Esophagus squamous epithelium (tissue), 5 donors: ENCODE measurements at places on chromosomes 1 and 21.

GRCh38 chr1:201849372-201850052 lies 20.6 kb downstream of the IPO9 start:
- no peak for DNase-seq

- no peak for DNase-seq
Measured at GRCh38 chr1:177864538-177865305, 105.1 kb downstream of the SEC16B start.

DNA sequence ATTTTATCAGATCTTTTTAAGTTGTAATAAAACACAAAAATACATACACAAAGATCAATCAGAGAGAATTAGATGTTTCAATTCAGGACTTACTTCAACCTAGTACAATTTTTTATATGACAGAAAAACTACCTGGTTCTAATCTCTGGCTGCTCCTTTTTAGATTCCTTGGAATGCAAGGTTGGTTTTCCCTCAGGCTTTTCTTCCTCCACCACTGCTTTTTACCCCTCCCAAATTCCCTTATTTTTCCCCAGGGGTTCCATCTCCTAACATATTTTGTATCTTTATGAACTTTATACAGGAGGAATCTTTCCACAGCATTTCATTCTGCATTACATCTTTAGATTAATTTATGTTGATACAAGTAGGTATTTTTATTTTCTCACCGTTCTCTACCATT lies 33.2 kb downstream of the PIK3R3 start:
- no peak for DNase-seq

DNA sequence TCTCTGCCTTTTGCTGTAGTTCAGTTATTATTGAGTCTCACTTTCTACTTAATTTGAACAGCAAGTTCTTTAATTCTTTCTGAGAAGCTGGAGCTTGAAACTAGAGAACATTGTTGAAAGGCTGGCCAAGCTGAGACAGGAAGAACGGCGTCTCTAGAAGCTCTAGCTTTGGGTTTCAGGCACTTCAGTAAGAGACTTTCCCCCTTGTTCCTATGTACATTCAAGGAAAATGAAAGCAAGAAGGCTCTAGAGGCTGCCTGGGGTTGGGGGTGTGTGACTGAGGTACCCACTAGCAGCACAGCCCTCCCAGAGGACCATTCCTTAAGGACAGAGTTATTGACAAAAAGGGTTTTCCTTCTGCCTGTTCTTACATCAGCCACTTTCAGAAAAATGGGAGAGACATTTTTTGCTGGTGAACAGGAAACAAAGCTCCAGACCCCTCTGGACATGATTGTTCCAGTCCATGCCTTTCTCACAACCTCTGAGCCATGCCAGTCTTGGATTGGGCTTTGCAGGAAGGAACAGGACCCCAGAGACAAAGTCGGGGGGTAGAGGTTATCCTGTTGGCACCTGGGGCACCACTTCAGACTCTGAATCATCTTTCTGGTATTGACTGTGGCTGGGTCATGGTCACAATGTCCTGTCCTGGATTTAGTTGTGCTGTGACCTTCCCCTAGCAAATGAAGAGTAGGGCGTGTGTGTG lies 63.1 kb downstream of the LAMC2 start:
- DNase-seq = no peak

- DNase-seq = no peak
Measured at GRCh38 chr1:174358344-174358743, 89.4 kb upstream of the GPR52 start.

DNA sequence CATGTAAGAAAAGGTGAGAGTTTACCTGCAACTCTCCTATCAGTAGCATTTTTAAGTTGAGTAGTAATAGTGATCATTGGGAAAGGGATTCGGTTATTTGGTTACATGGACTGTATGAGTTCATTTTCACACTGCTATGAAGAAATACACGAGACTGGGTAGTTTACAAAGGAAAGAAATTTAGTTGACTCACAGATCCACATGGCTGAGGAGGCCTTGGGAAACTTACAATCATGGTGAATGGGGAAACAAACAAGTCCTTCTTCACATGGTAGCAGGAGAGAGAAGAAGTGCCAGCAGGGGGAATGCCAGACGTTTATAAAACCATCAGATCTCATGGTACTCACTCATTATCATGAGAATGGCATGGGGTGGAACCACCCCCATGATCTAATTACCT lies 59.3 kb upstream of the FBXO28 start:
- no peak for DNase-seq

DNA sequence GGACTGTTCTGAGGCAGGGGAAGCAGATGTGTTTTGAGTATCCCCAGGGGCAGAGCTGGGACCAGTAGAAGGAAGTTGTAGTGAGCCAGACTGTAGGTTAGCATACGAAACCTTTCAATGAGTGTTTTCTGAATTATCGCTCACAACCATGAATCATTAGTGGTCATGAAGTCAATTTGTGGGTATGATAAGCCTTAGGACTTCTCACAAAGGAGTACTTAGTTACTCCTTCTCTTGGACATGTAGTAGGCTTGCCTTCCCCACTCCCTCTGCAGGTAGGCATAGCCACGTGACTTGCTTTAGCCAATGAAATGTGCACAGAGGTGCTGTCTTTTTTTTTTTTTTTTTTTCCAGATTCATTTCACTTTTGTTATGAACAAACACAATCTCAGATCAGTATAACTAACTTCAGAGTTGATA lies 23.9 kb upstream of the FAAH start:
- no peak for DNase-seq

- DNase-seq = no peak
Measured at GRCh38 chr21:20108976-20109540, 889.2 kb upstream of the NCAM2 start.

DNA sequence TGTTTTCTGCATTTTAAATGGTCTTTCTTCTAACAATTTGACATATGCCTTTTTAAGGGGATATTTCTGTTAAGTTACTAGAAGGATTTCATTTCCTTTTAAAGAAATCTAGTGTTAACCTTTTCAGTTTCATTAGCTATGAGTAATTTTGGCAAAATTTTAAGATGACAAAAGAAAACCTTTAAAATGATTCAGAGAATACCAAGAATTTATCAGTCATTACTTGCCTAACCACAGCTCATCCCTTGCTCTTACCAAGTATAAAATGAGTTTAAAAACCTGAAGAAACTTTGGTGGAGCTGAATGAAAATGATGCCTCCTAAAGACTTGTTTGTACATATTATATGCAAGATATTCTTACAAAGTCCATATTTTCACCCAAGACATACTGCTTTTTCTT lies 101.7 kb downstream of the NEK7 start:
- DNase-seq = no peak

DNA sequence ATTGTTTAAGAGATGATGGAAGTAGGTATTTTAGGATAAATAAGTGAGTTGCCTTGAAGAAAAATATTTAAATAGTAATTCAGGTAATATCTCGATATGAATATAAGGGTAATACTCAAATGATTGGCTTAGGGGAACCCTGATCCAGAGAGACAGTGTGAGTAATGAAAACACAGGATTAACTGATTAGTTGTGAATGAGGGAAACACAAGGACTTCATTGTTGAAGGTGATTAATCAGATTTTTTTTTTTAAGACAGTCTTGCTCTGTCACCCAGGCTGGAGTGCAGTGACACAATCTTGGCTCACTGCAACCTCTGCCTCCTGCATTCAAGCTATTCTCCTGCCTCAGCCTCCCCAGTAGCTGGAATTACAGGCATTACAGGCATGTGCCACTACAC lies 12.7 kb downstream of the SLC25A33 start:
- no peak for DNase-seq

- no peak for DNase-seq
Measured at GRCh38 chr1:203036135-203036534, 9.8 kb downstream of the PPFIA4 start.

DNA sequence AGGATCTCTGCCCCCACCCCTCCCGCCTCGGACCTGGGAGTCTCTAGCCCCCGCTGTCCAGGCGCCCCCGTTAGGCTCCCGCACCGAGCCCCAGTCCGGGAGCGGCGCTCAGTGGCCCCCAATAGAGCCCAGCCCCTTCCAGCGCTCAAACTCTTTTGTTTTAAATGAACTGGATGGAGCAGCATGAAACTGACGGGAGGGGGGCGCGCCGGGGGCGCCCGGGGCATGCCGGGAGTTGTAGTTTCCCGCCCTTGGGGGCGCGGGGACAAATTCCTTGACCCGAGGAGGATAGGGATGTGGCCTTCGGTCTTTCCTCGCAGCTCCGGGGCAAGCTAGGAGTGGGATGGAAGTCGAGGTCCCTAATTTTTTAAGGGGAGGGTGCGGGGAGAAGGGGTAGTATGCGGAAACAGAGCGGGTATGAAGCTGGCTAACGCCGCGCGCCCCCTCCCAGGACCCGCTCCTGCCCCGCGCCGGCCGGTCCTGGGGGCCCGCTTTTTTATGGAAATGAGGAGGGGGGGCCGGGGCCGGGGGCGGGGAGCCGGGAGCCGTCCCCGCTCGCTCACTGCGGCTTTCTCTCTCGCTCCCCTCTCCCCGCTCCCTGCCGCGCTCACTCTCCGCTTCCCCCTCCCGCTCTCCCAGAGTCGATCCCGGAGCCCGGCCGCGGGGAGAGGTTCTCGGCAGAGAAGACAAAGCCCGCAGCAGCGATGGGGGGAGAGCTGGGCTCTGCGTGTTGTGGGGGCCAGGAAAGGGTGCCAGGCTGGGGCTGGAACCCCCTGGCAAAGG lies at the start of gene MEX3A:
Gene MEX3A, minus strand, starts transcription at position 157 of the 783 bp plus-strand sequence. CDS start 467 bp downstream, outside the sequence.
- no peak for DNase-seq

DNA sequence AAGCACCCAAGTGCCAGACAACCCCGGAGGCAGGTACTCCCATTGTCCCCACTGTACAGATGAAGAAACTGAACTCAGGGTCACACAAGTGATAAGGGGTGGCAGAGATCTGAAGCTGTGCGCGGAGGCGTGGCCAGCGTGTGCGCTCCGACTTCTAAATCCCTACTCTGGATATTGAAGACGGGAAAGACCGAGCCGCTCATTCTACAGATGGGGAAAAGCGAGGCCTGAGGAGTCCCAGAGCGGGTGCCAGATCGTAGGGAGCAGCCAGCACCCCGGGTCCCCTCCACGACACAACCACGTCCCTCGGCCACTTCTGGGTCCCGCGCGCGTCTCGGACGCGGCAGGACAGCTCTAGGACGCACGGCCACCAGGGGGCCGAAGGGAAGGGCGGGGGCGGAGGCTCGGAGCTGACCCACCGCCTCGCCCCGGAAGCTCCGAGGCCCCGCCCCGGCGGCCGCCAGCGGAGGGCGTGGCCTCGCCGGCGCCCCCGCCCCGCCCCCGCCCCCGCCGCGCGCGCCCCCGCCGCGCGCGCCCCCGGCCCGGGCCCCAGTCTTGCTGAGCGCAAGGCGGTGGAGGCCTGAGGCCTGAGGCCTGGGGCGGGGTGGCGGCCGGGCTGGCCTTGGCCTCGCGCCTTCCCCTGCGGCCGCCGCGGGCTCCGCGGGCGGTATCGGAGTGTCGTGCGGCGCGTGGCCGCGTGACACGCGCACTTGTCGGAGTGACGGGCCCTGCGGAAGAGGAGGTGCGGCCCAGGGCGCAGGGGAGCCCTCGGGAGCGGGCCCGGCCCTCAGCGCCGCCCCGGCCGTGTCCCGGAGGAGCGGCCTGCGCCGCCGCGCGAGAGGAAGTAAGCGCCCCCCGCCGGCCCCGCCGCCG lies at the start of gene H6PD:
Gene H6PD, plus strand, starts transcription at position 552 of the 873 bp plus-strand sequence. CDS start 10,161 bp downstream, outside the sequence.
- no peak for DNase-seq

DNA sequence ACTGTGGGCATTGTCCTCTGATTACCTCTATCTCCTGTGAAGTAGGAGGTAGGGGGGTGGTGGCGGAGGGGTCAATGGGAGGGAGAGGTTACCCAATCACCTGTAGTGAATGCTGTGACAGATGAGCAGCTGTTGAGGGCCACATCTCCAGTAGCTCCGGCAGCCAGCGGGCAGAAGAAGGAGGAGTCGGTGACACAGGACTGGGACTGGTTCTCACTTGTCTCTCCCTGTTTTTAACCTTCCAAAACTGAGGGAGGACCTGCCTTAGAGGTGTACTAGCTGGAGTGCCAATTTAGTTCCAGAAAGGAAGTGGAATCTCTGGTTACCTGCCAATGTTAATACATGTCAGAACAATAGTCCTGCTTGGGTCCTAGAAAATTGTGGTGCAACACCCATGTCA lies 56.2 kb upstream of the ENAH start:
- DNase-seq = no peak
